ENCODE measurements at places on chromosomes 3 and 15.
A peak's percentile ranks its signal among the peaks of the same experiment; 100 is the strongest.

GRCh38 chr3:8501371-8502131, at the start of gene LMCD1:
TSS of gene LMCD1 (plus strand) at chr3:8501823. CDS start at chr3:8501939, 116 bp downstream.
- DNase-seq: peak; percentile 74

DNA sequence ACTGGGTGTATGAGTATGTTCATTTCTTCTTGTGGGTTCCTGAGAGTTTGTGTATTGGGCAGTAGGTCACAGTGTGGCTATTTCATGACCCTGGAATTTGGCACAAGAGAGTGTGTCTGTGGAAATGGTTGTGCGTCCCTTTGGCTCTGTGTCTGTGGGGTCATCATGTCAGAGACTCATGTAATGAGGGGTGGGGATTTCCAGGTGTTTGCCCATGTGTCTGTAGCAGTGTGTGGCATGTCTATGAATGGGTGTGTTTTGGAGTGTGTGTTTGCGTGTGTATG, 1.3 kb upstream of the GATA2 start:
- DNase-seq: no peak

DNA sequence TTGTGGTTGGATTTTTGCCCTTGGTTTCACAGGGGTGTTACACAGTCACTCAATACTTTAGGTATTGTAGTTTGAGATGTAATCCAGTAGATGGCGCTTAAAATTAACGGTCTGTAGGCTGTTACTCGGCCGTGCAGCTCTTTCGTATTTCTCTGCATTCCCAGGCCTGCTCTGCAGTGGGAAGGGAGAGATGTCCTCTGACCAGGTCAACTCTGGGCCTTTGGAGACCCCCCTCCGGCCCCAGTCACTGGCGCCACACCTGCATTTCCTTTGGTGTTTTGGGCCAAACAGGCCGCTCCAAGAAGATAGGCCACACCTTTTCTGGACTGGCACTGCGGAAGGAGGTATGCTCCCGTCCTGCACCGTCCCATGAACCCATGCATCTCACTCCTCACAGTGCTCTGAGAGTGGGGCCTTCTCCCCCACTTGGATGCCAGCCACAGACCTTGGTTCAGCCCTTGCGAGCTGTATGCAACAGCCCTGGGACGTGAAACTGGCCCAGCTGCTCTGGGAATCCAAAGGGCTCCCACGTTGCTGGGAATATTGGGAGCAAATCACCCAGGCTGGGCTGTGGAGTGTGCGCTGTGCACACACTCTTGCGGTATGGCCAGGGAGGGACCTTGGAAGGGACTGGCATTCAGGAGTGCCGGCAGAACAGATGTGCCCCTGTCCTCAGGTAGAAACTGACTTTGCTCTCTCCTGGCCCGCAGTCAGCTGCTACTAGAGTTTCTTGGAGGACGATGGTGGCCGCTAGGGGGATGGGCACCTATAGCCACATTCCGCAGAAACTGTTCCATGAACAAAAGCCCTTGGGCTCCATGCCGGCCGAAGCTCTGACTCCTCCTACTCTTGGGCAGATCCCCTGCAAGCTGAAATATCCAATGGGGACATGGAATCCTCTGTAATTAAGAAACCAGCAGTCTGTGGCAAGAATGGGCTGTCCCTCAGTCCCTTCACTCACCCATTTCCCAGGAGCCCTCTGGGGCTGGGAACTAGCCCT, 410.5 kb upstream of the CADM2 start:
- no peak for DNase-seq

DNA sequence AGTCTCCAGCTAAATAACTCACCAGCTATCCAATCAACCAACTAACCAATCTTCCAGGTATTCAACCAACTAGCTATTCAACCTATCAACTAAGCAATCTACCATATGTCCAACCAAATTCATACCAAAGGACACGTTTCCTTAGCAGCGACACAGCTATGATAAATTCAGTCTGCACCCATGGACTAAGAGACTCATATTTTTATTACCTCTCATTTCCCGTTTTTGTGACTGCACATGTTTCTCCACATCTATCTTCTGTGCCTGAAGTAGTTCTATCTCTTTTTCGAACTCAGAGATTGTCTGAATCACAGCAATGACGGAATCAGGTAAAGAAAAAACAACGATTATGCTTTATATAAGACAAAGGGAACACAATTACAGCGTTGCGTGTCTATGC, 34.0 kb upstream of the GNB5 start:
- DNase-seq: no peak

DNA sequence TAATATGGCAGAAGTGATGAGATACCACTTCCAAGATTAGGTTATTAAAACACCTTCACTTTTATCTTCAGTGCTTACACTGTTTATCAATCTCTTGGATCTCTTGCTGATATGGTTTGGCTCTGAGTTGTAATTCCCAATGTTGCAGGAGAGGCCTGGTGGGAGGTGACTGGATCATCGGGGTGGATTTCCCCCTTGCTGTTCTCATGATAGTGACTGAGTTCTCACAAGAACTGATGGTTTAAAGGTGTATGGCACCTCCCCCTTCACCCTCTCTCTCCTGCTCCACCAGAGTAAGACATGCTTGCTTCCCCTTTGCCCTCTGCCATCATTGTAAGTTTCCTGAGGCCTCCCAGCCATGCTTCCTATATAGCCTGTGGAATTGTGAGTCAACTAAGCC, 11.8 kb downstream of the GOLIM4 start:
- no peak for DNase-seq

GRCh38 chr15:63402498-63403253, 21.0 kb upstream of the CA12 start:
- DNase-seq: no peak

- DNase-seq: no peak
These were observed 130.2 kb upstream of the UMPS start for GRCh38 chr3:124599779-124600693.

- no peak for DNase-seq
These were observed 164.3 kb downstream of the EFHB start for GRCh38 chr3:19769694-19770093.

- no peak for DNase-seq
These were observed 17.7 kb upstream of the GSK3B start for GRCh38 chr3:120111898-120112297.

DNA sequence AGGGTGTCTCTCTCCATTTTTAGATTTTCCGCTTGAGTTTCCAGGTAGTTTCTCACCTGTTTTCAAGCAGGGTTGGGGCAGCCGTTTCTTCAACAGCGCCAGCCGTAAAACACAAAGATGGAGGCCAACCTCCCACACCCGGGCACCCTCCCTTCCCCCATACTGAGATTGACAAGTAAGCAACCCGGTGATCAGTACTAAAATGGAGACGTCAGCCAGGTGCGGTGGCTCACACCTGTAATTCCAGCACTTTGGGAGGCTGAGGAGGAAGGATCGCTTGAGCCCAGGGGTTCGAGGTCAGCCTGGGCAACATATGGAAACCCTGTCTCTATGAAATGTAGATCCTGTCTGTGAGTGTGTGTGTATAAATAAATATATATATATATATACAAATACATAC, 903 bp upstream of the ZSCAN2 start:
- DNase-seq: no peak

DNA sequence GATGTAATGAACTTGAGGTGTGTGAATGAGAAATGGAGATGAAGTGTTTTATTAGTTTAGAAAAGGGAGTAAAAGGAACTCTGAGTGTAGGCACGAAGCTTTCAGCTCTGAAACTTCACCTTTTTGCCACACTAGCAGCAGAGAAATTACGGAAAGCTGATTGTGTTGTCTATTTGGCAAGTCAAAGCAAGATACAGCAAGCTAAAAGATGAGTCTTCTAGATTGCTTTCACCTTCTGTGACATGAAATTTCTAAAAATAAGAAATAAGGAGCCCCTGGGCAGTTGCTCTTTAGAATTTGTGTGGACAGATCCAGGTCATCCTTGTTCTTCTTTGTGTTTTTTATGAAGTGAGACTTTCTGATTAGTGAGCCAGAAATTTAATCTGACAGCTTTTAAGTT, 143.4 kb downstream of the FNDC3B start:
- DNase-seq: no peak

DNA sequence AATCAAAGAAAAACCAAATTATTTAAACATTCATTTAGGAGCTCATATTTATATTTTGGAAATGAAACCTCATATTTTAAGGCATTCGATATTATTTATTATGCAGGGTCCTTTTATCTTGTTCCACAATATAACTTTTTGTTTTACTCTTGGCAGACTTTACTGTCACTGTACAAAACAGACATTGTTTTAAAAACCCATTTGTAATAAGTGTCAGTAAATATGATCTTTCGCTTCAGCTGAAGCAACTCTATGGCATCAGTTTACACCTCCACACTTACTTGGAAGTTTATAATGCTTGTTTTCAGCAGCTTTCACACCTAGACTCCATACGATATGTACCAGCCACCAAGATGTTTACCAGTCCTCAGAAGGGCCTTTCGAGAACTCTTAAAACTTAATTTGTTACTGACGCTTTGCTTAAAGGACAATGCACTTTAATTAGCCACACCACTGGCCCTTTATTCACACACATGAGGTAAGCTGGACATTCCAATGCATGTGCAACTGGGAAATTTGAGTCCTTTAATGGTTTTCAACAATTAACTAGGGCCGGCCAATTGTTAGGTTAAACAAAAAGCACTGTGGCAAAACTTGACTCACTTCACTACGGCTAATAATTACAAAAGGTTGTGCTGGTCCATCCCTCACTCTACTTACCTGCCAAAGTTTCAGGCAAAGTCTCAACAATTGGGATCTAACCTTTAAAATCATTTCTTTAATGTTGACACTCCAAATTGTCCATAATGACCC, 16.7 kb downstream of the WWTR1 start:
- DNase-seq: no peak

GRCh38 chr3:127692501-127693335, 20.0 kb downstream of the ABTB1 start:
- DNase-seq: no peak

- DNase-seq: no peak
These were observed 136.9 kb upstream of the CFAP20DC start for GRCh38 chr3:59186725-59187124.

- no peak for DNase-seq
These were observed 184.9 kb upstream of the LRRC3B start for GRCh38 chr3:26437678-26438077.

GRCh38 chr3:14623569-14624051, 28.0 kb upstream of the CCDC174 start:
- DNase-seq: no peak

- no peak for DNase-seq
These were observed 26.7 kb downstream of the KLHL24 start for GRCh38 chr3:183662099-183662498.

GRCh38 chr3:8760091-8760490, 9.3 kb downstream of the OXTR start:
- no peak for DNase-seq

GRCh38 chr3:23076437-23076836, 126.7 kb upstream of the UBE2E2 start:
- no peak for DNase-seq

DNA sequence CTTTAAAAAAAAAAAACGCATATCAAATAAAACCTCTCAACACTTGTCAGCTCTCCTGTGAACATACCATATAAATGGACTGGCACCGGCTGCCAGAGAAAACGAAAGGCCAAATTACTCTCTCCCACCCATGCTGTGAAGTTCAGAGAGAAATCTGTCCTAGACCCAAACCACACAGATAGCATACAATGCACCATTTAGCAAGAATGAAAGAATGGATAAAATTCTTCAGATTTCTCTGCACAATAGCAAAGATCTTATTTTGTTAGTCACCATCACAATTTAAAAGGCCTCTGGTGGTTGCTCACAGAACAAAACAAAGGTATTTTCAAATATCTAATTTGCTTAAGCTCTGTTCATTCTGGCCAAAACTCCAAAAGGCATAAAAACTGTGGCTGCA, 93.9 kb upstream of the BHLHE40 start:
- no peak for DNase-seq

DNA sequence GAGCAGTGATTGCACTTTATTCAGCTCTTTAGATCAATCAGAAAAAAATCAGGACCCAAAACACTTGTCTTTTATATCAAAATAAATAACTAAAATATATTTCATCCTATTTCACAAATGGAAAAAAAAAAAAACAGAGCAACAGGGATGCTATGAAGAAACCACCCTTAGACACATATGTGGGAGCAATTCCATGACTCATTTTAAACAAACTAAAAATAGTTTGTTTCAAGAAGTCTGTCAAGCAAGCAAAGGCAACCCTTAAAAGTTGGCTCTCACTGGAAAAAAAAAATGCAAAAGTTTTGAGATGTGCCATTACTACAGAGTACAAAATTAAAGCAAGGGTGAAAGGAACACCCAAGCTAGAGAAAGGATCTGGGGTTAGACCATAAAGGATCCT, 5.7 kb downstream of the ATP13A3 start:
- DNase-seq: no peak

GRCh38 chr15:101453123-101454120, 36.1 kb downstream of the PCSK6 start:
- DNase-seq: no peak

DNA sequence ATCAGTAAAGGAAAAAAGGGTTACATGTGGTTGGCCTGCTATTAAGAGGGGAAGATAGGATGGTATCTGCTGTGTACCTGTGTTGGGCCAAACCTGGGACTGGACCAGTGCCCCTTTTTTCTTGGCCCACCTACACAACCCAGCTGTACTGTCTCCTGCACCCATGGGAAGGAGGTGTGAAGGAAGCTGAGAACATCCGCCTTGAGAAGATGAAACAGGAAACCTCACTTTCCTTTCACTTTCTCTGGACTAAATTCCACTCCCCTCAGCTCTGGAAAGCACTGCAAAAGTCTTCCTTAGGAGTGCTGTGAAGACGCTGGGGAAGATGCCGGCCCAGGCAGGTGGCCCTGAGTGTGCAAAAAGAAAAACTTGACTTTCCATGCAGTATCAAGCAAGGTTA, 37.6 kb downstream of the LRRN1 start:
- no peak for DNase-seq

DNA sequence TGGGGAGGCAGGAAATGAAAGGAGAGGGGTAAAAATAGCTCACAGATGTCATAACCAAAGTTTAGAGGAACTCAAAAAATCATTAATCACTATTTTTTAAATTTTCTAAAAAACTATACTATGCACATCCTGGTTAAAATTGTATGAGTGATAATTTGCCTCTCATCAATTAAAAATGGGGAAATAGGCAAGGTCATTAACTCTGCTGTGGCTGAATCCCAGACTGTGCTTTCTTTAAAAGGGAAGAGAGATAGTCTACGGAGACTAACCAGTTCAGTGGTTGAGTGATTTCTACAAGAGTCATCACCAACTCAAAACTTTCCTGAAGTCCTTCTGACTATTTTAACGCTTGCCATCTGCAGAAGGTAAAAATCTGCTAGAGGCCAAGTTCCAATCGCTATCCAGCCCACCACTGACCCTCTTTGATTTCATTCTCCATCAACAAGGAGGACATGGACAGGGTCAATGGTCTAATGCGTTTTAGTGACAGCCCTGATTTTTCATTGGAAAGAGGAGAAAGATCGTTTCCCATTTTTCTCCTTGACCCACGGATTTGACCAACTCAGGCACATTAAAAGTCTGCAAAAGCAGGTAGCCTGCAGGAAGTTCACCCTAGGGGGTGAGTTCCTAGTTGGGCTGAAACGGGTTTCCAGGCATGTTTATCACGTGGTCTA, 850 bp downstream of the SUCLG2 start:
- no peak for DNase-seq

- no peak for DNase-seq
These were observed 21.6 kb downstream of the NCBP2 start for GRCh38 chr3:196920733-196921132.

- DNase-seq: no peak
These were observed 36.2 kb downstream of the GXYLT2 start for GRCh38 chr3:72924055-72924454.
